Skin of body (tissue), 3 donors: ENCODE measurements at places on chromosomes 6 and 20.

- DNase-seq = peak; percentile 37
These were observed 1.2 kb upstream of the ACSS1 start for GRCh38 chr20:25058847-25059810.

DNA sequence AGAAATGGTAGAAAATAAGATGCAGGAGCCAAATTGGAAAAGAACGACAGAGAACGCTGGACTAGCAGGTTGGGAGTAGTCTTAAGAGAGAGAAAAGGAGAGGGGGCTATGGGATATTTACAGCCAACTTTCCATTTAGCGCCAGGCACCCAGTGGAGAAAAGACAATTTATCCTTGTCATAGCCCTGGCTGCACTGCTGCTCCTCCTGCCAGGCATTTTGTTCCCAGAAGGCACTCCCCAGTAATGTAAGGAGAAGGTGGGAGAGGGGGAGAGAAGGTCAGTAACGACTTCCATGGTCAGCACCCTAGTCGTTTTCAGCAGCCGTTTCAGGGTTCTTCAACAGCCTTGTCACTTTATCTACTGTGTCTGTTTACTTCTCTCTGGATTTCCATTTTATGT is 159.0 kb downstream of the TRMT11 start:
- DNase-seq = no peak

GRCh38 chr6:38518511-38519304 is 121.0 kb downstream of the BTBD9 start:
- no peak for DNase-seq

- DNase-seq = no peak
These were observed 30.1 kb downstream of the CDS2 start for GRCh38 chr20:5156675-5157448.

DNA sequence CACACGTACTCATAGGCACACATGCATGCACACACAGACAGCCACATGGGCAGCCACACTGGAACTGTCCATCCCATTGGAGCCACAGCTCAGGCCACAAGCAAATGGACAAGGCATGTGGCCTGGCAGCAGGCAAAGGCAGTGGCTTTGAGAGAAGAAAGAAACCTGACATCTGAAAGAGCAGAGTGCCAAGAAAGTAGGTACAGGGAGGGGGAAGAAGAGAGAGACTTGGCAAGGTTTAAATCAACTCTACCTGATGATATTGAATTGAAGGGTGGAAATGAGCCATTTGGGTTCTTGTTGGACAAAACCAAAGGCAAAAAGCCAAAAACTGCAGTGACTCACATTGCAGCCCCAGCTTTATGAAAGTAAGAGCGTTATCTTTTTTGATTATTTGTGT is 142.7 kb downstream of the PCSK2 start:
- DNase-seq = no peak

DNA sequence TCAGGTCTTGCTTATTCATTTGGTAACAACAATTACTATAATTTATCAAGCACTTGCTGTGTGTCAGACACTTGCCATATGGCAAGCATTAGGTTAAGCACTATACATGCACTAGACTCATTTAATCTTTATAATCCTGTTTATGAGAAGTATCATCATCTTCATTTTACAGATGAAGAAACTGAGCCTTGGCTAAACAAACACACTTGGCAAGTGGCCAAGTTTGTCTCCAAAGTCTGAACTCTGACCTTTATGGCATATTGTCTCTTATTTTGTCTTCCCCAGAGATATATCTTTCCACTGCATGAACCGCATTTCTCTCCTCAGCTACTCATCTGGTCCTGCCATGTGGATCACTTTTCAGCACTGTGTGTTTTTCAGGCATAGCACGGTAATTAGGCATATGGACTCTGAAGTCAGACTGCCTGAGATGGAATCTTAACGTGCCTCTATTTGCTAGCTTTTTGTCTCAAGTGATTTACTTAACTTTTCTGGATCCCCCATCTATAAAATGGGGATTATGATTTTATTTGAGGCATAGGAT is 4.7 kb downstream of the ADGRF5 start:
- no peak for DNase-seq

DNA sequence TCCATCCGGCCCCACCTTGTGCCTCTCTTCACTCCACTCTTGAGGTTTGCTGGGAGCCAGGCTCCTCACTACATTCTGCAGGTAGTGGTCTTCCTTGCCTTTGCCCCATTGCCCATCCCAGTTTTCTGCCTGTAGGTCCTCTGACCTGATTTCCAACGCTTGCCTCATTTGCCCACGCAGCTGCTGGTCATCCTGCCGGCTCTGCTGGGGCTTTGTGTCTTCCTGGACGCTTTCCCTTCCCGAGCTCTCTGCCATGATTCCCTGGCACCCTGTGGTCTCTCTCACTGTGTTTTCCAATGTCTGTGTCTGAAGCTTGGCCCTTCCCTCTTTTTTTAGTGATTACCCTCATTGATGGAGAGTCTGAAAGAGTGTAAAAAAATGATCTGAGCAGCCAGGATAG is 451.6 kb downstream of the UTRN start:
- DNase-seq = no peak

DNA sequence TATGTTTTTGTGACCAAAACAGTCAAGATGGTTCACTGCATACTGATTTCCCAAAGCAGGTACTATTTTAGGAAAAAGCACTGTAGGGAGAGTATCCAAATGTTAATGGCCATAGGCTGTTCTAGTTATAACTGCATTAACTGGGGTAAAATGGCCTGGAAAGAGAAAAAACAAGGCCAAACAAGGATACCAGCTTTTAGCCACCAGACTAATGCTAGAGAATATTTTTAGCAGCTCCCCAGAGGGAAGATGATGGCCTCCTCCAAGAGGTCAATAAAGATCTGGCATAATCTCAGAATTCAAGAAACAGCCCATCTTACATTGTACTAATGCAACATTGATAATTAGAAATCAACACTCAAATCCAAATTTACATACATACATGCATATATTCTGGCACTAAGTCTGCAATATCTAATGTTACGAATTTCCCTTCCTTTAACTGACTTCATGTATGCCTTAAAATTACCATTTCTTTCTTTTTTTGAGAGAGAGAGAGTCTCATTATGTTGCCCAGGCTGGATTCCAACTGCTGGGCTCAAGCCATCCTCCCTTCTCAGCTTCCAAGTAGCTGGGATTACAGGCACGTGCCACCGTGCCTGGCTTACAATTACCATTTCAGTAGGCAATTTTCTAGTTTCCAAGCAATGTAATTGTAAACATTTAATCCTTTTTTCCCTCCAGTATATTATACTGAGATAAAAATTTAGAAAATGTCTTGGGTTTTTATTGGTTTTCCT is 9.3 kb downstream of the COX7A2 start:
- no peak for DNase-seq

- DNase-seq = no peak
These were observed 25.3 kb downstream of the NRN1 start for GRCh38 chr6:5981126-5982026.

DNA sequence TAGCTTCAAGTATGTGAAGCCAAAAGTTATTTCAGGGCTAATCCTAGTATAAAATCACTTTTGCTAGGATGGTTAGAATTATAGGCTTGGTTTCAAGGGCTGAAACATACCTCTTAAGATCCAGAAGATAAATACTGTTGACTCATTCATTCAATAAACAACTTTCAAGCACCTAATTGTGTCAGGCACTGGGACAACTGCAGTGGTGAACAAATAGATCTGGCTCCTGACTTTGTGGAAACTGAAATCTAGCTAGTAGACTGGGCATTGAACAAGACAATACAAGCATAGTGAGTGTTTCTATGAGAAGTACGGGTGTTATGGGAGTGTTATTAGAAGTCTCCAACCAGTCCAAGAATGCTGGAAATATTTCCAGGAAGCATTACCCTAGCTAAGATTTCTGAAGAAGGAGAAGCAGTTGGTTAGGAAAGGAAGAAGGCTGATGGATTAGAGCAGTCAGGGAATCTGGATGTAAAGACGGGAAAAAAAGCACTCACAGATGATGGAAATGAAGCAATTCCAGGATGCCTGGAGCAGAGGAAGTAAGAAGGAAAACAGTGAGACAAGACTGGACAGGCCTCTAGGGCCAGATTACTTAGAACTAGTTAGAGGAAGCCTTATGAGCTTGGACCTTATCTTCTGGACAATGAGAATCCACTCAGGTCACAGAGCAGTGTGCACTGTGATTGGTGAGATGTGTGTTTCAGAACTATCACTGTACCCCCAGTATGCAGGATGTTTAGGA is 132.6 kb upstream of the RAB32 start:
- no peak for DNase-seq

- DNase-seq = no peak
These were observed 60.4 kb downstream of the SCAND1 start for GRCh38 chr20:35893942-35894341.

- DNase-seq = no peak
These were observed 22.2 kb downstream of the KHDC1L start for GRCh38 chr6:73203098-73203497.

GRCh38 chr6:154757352-154758050 is 24.3 kb downstream of the SCAF8 start:
- no peak for DNase-seq

DNA sequence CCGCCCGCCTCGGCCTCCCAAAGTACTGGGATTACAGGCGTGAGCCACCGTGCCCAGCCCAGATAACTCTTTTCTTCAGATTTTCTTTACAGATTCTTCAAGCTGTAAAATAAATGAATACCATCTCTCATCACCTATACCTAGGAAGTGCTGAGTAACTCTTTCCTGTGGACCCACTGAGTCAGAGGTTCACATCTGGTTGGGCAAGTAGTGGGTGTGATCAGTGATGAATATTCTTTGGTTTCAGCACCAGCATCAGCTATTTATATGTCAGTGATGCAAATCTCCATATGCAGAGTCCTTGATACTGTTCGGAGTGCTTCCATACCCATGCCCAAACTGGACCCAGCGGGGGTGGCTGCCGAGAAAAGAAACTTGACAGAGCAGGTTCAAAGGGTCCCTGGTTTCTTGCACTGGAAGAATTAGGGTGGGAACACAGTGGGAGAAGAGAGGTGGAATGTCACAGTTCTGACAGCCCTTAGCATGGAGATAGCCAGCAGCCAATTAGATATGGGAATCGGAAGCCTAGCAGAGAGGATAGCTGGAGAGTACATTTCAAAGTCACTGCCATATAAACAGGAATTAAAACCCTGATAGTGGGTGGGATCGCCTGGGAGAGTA is 64.9 kb upstream of the DDR1 start:
- no peak for DNase-seq

DNA sequence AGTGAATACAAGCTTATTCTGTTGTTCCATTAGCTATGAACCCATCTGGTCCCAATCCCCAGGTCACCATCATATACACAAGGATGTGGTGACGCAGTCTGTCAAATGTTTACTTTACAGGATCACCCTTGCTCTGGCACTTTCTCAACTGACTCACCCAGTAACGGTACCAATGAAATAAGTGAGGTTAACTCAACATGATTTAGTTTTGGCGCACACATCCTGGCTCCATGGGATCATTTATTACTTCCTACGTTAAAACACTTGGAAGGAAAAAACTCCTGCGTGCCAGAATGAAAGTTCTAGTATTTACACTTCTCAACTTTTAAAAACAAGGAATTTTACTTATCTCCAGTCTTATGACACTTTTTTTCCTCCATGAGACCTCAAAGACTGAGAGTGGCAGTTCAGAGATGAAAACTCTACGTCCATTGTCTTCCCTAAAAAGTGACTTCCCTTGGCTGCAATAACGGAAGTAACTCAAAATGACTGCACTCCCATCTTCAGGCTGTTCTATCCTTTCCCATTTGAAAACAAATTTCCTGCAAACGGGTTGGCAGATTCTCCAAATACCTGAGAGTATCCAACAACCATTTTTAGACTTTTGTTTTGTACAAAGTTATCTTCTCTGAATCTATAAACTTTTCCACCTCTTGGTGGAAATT is 15.9 kb downstream of the AGPAT4 start:
- DNase-seq = no peak
